ENCODE measurements at places on chromosomes 3 and 15. TPM values are rescaled to one million over a fixed set of nuclear protein-coding genes. Genes with fewer than 3 reads are reported as not detected.

The SNURF gene
- total RNA-seq: 160 TPM

The ERICH6 gene
- 0.42 TPM for total RNA-seq

The TLR9 gene
- not detected for total RNA-seq

The SERINC4 gene
- total RNA-seq: 0.87 TPM

The DOCK3 gene
- total RNA-seq: 113 TPM

The EPHB3 gene
- total RNA-seq: 5.9 TPM

The LRTM1 gene
- not detected for total RNA-seq

The CSPG4 gene
- total RNA-seq: 7.9 TPM

All from dorsolateral prefrontal cortex (tissue), 122 donors.